ENCODE measurements at places on chromosomes 1 and 21.
A peak's percentile ranks its signal among the peaks of the same experiment; 100 is the strongest.

DNA sequence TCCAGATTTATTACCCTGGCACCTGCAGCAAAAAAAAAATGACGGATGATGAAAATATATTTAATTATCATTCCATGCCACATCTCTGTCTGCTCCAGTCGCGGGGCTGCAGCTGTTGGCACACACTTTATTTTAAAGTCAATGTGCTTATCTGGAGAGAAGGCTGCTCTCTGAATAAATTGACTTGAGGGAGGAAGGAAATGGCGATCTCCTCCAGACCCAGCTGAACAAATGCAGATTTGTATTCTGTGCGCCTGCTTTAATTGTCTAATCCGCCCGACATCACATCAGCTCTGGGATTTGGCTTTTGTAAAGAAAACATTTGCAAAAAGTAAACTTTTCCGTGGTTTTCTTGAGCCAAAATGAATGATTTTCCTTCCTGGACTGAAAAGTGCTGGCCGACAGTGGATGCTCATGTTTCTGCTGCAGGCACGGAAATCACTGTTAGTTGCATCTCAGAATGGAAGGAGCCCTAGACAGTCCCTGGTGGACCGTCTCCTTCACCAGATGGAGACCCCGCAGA is 150.2 kb downstream of the CAMTA1 start:
- DNase-seq: no peak

- DNase-seq: no peak
These were observed 61.3 kb downstream of the BCAR3 start for GRCh38 chr1:93620172-93620840.

DNA sequence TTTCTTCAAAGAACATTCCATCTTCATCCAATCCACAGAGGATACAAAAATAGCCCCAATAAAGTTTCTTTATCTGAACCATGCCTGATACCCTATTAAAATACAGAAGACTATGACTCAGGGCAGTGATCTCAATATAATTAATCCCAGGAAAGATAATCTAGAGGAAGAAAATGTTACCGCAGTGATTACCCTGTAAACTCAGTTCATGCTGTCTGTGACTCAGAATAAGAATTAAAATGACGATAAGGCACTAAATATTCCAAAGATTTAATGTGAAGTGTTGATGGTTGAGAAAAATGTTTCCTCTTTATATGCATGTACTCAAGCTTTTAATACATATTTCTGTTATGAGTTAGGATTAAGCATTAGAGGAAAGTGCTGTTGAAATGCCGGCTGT is 88.6 kb upstream of the LYPLAL1 start:
- DNase-seq: no peak

- DNase-seq: no peak
These were observed 41.0 kb downstream of the DEGS1 start for GRCh38 chr1:224223819-224224714.

GRCh38 chr1:208077232-208078075 is 166.5 kb upstream of the CD34 start:
- DNase-seq: no peak

GRCh38 chr1:229913489-229913888 is 153.5 kb upstream of the GALNT2 start:
- no peak for DNase-seq

GRCh38 chr1:50603274-50604271 is 180.3 kb upstream of the DMRTA2 start:
- no peak for DNase-seq

GRCh38 chr1:234488054-234489006 is 9.4 kb upstream of the TARBP1 start:
- no peak for DNase-seq

GRCh38 chr1:55623311-55623710 is 408.1 kb upstream of the USP24 start:
- no peak for DNase-seq

- DNase-seq: no peak
These were observed 65.0 kb downstream of the WDR64 start for GRCh38 chr1:241716915-241717656.

- peak; percentile 34 for DNase-seq
These were observed 49.4 kb upstream of the DESI2 start for GRCh38 chr1:244603498-244603897.

DNA sequence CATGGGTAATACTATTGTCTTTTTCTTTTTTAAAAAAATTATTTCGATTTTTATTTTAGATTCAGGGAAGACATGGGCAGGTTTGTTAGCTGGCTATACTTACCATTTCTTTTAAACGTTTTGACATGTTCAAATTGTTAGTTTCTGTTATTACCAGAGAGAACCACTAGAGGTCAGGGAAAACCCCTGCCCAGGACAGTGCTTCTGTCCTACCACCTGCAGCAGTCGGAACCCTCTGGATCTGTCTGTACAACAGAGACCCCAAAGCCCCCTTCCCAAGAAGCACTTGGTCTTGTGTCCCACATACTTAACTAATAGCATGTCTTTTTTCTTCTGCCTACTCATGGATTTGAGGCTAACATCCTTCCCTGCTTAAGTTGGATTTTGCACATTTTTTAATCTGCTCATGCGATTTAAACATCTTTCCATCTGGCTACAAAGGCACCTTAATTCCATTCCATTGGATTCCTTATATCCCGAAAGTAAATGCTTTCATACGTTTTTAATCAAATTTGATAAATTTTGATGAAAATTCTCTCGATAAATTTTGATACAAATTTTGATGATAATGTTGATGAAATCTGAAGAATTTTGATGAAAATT is 10.0 kb upstream of the C1orf115 start:
- peak; percentile 26 for DNase-seq

GRCh38 chr1:29289493-29289892 is 53.2 kb downstream of the PTPRU start:
- no peak for DNase-seq

- DNase-seq: no peak
These were observed 57.1 kb upstream of the NHLH2 start for GRCh38 chr1:115898020-115898419.

- DNase-seq: no peak
These were observed 4.2 kb upstream of the TFF3 start for GRCh38 chr21:42319376-42319775.

GRCh38 chr1:176560681-176561080 is 97.7 kb downstream of the PAPPA2 start:
- DNase-seq: no peak

DNA sequence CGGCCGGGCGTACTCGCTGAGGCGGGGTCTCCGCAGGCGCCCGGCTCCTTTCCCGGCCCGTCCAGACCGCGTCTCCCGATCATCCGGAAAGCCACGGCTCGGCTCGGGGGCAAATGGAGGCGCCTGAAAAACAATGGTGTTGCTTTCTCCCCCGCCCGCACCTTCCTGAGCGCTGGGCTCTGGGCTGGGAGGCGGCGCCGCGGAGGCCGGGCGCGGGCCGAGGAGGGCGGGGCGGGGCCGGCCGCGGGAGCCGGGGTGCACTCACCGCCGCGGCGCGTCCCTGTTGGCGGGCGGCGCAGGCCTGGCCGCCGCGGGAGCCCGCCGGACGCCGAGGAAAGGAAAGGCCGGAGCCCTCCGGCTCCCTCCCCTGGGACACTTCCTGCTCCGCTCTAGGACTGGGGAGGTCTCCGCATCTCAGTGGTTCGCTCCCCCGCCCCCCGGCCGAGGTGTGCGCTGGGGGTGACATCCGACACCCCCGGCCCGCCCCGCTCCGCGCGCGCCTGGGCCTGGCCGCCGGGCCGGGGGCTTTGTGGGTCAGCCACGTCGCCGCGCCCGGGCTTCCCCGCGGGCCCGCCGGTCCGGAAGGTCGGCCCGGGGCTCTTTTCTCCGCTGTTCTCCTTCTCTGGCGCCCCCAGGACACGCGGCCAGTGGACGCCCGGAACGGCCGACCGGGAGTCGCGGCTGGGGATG is at the start of gene ZNF496:
ZNF496 (minus strand) TSS at position 343 of the 690 bp plus-strand sequence. CDS start 2,289 bp downstream, outside the sequence.
- peak; percentile 33 for DNase-seq

DNA sequence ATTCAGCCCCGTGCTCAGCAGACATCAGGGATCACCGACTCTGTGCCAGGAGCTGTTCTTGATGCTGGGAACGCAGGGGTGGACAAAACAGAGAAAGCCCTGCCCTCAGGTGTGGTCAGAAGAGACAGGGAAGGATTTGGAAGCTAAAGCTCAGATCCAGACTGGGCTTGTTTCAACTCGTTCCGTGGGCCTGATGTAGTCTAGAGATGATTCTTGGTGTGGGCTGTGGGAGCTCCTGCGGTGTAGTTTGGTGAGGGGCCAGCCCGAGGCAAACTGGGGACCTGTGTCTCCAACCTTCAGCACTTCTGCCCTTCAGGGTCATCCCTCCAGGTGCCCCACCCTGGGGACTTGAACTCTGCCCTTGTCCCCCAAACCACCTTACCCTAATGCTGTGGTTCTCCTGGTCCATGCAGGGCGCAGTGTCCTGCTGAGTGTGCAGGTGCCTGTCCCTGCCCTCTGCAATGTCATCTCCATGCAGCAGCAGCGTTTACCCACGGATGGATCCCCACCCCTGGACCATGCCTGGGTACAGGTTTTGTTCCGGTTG is 17.3 kb upstream of the ABCG1 start:
- DNase-seq: no peak

GRCh38 chr1:42153624-42154023 is 414 bp downstream of the GUCA2B start:
- DNase-seq: no peak

DNA sequence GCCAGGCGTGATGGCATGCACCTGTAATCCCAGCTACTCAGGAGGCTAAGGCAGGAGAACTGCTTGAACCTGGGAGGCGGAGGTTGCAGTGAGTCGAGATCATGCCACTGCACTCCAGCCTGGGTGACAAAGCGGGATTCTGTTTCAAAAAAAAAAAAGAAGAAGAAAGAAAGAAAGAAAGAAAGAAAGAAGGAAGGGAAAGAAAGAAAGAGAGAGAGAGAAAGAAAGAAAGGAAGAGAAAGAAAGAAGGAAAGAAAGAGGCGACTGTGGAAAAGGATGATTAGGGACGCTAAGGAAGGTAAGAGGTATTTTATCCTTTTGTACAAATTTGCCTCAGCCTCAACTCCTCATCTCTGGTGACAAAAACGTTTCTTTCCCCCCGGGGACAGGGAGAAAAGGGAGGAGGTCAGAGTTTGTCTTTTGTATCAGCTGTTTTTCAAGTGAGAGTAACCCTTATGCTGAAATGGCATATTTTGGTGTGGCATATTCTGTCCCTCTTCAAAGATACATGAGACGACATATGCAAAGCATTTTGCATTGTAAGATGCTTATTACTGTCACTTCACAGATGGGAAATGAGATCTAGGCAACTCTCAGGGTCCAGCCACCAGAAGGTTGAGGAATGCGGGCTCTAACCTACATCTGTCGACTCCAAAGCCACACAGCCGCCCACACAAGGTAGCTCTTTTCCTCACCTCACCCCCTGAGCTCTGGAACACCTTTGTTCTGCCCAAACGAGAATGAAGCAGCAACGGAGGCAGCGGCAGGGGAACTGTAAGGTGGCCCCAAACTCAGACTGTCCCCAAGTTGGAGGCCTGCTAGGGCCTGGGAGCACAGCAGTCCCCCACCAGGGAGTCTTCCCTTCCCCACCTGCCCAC is 38.0 kb downstream of the NUAK2 start:
- DNase-seq: no peak

DNA sequence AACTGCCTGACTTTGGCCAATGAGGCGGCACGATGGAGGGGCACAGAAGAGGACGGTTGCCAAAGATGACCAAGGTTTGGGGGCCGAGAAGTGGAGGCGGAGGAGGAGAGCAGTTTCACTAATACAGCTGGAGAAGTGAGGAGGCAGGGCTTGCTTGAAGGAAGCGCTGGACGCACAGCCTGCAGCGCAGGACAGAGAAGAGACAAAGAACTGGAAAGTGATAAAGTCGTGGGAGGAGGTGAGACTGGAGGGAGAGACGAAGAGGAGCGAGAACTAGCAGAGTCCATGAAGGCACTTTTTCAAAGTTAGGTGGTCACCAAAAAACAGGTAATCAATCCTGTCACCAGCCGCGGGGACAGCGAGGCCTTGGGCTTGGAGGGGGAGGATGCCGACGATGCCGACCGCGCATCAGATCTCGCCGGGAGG is 771 bp downstream of the PACC1 start:
- DNase-seq: no peak

DNA sequence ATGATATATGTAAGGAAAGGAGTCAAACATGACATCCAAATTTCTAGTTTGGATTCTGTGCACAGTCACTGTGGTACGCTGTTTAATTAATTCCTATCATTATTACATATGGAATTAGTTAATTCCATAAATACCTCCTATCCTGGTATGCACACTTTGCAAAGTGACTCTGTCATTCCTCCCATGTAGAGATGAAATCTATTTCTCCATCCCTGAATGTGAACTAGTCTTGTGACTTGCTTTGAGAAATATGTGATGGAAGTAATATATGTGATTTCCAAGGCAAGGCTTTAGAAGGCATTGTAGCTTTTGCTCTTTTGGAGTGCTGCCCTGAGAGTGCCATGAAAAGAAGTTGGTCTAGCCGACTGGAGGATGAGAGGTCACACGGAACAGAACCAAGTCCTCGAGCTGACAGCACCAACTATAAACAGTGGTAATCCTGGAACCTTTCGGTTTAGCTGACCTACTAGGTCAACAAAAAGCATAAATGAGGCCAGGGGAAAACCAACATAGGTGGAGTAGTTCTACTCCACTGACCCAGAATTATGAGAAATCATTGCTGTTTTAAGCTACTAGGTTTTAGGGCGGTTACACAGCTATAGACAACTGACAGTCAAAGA is 1.5 kb downstream of the SELENOF start:
- no peak for DNase-seq

- no peak for DNase-seq
These were observed 52.8 kb downstream of the CAPN2 start for GRCh38 chr1:223765036-223765718.
